Naive B cell (primary cell): ENCODE measurements at places on chromosomes 1 and 21.

DNA sequence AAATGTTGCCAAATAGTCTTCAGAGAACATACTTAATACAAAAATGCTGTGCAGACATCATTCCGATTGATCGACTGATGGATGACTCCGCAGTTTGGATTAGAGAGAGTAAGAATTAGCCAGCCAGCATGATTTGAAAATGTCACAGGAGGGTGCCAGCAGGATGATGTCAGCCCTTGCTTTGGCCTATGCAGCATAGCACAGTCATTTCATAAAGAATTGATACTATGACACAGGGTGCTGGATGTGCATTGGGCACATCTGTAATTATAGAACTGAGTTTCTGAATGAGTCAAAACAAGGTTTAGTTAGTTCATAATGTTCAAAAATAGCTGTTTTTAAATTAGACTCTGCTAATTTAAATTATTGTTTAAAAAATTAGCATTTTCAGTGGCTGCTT is 21.6 kb upstream of the TRAF5 start:
- DNase-seq, result no peak

GRCh38 chr21:39685236-39685635 is 59.7 kb upstream of the IGSF5 start:
- DNase-seq, result no peak

DNA sequence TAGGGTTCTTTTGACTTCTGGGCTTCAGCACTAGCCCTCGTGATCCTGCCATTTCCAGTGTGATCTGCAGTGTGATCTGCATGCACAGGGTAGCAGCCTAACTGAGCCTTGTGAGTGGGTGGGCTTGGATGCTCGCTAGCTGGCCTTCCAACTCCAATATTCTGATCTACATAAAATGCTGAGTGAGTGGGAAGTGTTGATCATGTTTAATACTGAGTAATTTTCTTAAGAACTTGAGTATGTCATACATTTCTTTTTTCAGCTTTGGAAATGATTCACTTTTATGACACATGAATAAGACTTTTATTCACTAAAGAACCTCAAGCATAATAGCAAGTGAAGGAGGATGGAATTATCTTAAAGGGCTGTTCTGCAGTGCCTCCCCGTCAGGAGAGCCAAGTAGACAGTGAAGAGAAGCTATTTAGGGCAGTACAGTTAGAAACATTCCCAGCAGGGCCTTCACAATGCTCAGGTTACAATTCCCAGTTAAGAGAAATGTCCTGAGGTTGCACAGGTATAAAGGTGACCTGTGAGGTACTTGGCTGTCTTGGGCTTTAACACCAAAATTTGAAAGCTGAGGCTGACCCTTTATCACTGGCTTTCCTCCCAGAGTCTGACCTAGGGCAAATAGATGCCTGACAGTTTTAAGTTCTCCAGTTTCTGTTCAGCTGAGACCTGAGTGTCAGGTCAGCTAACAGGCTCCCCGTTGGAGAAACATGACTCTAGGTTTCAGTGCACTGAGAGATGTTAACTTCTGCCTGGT is 29.1 kb upstream of the LRRC8C start:
- no peak for DNase-seq

DNA sequence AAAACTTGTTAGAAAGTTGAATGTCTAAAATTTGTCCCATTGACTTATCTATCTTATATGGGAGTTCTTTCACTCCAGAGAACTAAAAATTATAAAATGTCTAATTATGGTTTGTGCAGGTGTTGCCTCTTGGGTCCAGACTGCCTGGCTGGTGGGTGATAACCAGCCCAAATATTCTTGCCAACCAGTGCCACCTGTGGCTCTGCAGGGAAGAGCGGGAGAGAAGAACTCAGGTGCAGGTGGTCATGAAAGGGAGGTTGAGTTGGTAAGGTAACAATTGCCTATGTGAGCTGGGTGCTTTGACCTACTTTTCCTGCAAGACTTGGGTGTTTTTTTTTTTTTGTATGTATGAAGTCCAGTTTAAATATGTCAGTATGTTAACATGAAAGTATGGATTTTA is 10.2 kb downstream of the RPS6KC1 start:
- no peak for DNase-seq

DNA sequence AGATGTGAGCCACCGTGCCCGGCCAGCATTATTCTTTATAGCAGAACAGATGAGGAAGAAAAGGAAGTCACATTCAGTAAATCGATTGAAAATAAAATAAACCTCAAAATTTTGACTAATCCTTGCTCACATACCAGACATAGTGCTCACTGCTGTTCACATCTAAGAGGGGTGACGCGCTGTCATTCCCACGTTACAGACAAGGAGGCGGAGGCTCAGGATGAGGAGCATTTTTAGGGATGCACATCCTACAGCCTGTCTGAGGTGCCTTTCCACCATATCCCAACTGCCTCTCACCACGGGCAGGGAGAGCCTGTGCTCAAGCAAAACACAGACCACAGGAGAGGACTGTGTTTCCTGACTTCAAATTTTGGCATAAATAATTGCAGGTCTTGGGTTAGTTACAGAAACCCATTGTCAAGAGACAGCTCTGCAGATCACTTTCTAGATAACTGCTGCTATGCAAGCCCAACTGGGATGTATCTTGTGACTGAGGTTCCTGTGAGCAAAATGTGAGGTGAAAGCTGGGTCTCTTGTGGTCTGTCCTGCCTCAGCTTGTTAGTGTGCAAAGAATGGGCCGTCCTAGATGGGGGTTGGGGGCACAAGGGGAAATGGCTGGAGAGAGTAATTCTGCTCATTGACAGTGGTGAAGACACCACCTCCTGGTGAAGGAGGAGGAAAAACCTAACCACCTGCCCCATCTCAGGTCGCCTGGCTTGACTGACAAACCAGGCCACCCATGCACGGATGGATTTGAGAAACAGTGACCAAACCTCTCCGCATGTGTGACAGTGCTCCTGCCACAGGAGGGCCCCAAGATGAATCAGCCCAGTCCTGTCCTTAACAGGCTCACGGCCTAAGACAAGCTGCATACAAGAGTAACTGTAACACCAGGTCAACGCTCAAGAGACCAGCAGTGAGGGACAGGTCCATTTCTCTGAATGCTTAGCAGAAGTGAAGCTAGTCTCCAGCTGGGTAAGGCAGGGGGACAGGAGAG is 8.2 kb downstream of the TNN start:
- DNase-seq, result no peak

GRCh38 chr1:220221670-220222069 is 50.6 kb downstream of the RAB3GAP2 start:
- DNase-seq, result no peak

GRCh38 chr21:41634858-41635257 is 126.9 kb upstream of the TMPRSS2 start:
- DNase-seq, result no peak

- no peak for DNase-seq
Observed at GRCh38 chr1:37338658-37339057, 135.7 kb upstream of the ZC3H12A start.

DNA sequence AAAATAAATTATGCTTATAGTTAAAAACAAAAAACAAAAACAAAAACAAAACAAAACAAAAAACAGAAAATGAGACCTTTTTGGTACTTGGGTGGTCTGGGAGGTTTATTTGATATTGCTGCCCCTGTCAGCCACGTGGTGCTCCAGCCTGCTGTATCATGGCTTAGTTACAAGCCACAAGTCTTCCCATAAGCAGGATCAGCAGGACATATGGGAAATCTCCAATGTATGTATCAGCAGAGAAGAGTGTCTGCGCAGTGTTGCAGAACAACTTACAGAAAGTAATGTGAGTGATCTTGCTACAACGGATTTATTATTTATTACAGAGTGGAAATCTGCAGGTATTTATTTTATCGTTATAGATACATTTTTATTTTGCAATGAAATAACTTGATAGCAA is 423.0 kb upstream of the TMPRSS15 start:
- no peak for DNase-seq

- no peak for DNase-seq
Observed at GRCh38 chr1:28032281-28032680, 56.1 kb downstream of the EYA3 start.

GRCh38 chr1:161164901-161165610 is 1.2 kb upstream of the PPOX start:
- no peak for DNase-seq
